Stimulated activated CD4-positive, alpha-beta T cell treated with anti-CD3 and anti-CD28 coated beads, Interleukin-4, amount 100 ng/mL, for 1 hour (primary cell): ENCODE measurements at places on chromosomes 2 and 18.

- DNase-seq: no peak
These were observed 142.6 kb upstream of the MSH6 start for GRCh38 chr2:47640356-47640755.

DNA sequence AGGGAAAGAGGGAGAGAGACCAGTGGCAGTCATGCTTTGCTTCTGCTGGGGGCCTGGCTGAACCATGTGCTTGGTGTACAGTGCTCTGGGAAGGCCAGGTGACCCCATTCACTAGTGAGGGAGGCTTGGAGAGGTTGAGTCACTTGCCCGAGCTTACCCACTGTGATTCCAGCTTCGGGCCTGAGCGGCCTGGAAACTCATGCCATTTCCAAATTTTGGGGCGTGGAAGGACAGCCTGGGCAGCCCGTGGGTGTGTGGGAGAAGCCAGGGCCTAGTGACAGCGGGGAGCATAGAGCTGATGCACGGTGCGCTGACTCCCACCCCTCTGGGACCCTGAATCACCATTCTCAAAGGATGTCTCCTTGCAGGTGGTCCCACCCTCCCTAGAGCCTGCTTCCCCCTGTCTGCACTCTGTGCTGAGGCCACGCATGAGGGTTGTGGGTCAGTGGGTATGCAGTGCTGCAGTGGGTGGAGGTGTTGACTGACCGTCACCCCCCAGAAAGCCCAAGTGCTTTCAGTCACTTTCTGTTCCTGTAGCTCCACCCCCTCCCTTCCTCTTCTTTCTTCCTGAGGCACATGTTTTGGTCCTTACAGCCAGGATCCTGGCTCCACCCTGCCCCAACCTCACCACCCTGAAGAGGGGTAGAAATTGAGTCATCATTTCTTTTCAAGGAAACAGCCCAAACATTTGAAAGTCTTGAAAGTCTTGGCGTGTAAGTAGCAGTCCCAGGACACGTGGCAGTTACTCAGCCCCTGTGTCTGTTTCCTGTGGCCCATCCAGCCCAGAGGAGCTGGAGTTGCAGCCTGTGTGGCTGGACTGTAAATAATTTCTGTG is 69.3 kb upstream of the MCFD2 start:
- DNase-seq: peak; percentile 51

- DNase-seq: no peak
These were observed 84.5 kb upstream of the ODC1 start for GRCh38 chr2:10532638-10533101.

DNA sequence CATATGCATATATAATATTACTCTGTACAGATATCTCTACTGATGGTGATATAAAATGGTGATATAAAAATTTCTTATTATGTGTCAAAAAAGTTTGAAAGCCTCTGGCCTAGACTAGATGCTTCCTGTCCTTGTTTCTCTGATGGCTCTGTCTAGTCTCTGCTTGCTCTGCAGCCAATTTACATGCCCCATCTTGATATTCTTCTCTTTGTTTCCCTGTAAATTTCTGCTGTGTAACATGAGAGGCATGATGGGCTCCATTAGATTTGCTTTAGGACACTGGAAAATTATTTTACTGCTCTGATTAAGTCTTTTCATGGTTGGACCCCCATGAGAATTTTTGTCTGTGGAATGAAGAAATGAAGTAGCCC is 24.3 kb downstream of the BABAM2 start:
- no peak for DNase-seq

- DNase-seq: no peak
These were observed 1.6 kb downstream of the CDH2 start for GRCh38 chr18:28175150-28175929.

DNA sequence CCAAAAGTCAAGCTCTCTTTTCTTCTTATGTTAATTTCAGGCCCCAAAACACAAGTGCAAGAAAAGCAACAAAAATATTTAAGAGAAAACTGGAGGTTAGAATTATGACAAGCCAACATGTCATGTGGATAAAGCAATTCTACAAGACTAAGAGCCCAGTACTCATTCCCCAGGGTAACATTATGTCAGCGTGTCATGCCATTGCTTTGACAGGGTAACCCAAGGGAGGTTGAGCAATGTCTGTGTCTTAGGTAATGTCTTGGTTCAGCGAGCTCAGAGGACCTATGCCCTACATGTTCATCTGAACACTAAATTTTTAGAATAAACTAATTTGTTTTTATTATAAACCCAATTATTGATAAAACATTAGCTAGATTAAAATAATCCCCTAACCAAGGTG is 173.2 kb upstream of the ZNF804A start:
- DNase-seq: no peak

DNA sequence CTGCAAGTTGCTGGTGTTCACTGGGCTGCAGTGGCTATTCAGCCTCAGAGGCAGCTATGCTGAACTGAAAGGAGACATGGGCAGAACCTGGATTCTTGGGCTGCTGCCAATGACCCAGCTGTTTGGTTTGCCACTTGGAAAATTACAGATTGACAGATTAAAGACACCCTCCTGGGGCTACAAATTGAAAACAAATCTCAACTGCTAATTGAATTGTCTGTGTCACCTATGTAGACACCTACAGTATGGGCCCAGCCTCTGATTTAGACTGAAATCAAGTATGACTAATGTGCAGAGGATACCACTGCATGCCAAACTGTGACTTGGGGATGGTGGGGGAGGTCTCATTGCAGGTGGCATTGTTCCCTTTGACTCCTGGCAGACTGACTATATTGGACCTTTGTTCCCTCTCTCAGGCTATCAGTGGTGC is 42.8 kb downstream of the ITSN2 start:
- no peak for DNase-seq

GRCh38 chr2:134866498-134867099 is 28.2 kb downstream of the ACMSD start:
- no peak for DNase-seq

GRCh38 chr2:64697297-64698176 is 43.8 kb upstream of the SERTAD2 start:
- no peak for DNase-seq
